ENCODE measurements at places on chromosomes 12 and 14. TPM values are rescaled to one million over a fixed set of nuclear protein-coding genes. Genes with fewer than 3 reads are reported as not detected.

The C1S gene
- 3.4 TPM for total RNA-seq

The POLE2 gene
- 25.7 TPM for total RNA-seq

The TSHR gene
- total RNA-seq = not detected

The PLA2G1B gene
- not detected for total RNA-seq

The HOXC12 gene
- not detected for total RNA-seq

The AICDA gene
- total RNA-seq = 0.22 TPM

The DPPA3 gene
- 2.0 TPM for total RNA-seq

The MBIP gene
- total RNA-seq = 31.4 TPM

The IL23A gene
- total RNA-seq = 1.5 TPM

The TMTC1 gene
- total RNA-seq = 16.1 TPM

The LPAR5 gene
- 0.22 TPM for total RNA-seq

The GDF3 gene
- total RNA-seq = 9.1 TPM

The SMOC1 gene
- 0.68 TPM for total RNA-seq

Measured in H9 (cell line).